Stimulated activated CD4-positive, alpha-beta T cell treated with anti-CD3 and anti-CD28 coated beads, Interleukin-1b, Interleukin-23, amount 100 ng/mL, for 1 hour (primary cell): ENCODE measurements at places on chromosomes 4 and X.

DNA sequence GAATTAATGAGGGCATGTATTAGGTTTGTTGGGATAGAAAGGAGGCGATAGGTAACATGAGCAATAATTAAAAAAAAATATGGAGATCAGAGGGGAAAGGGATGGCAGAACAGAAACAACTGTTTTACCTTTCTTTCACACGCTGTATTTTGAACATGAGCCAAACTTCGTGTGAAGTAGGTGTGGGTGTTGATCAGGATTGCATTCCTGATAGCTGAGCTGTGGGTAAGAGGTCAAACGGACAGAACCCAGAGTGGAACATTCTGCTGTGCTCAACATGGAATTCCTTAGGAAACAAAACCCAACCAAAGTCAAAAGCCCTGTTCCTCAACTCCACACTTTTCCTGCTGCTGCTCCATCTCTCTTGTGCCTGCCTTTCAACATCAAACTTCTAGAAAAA is 162.5 kb upstream of the CASK start:
- no peak for DNase-seq

GRCh38 chr4:16508968-16509367 is 282.7 kb upstream of the TAPT1 start:
- DNase-seq, result no peak

DNA sequence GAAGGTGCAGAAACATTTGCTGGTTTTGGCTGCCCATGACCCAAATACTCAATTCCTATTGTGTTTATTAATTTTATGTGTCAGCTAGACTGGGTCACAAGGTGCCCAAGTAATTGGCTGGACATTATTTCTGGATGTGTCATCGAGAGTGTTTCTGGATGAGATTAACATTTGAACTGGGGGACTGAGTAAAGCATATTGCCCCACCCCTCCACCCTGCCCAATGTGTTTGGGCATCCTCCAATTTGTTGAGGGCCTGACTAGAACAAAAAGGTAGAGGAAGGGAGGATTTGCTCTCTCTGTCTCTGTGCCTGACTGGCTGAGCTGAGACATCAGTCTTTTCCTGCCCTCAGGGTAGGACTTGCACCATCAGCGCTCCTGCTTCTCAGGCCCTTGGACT is 29.7 kb upstream of the LCORL start:
- no peak for DNase-seq

GRCh38 chr4:182741054-182741453 is 176.1 kb downstream of the DCTD start:
- DNase-seq, result no peak

GRCh38 chr4:63817196-63817865 is 591.9 kb downstream of the TECRL start:
- no peak for DNase-seq

- no peak for DNase-seq
These were observed 100.8 kb downstream of the ARSJ start for GRCh38 chr4:113878668-113879067.

- DNase-seq, result no peak
These were observed 29.8 kb downstream of the SAGE1 start for GRCh38 chrX:135923353-135923752.

DNA sequence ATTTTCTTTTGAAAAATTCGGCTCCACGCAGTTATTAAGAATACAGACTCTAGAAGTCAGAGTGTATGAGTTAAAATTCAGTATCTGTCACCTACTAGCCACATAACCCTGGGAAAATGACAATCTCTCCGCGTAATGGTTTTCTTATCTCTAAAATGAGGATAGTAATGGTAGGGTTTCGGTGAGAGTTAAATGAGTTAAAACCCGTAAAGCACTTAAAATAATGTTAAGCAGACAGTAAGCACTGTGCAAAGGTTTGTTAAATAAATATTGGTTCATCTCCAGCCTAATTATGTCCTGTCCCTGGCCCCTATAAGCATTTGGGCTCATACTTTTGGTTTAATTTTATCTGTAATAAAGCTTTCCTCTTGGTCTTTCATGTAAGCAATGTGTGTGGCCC is 350.8 kb upstream of the GRIA3 start:
- DNase-seq, result no peak

GRCh38 chrX:155959018-155959587 is 38.4 kb upstream of the IL9R start:
- no peak for DNase-seq
